ENCODE measurements at places on chromosomes 3 and 15. TPM values are rescaled to one million over a fixed set of nuclear protein-coding genes. Genes with fewer than 3 reads are reported as not detected.

Gene HYAL1
- 0.44 TPM for total RNA-seq

Gene OCA2
- total RNA-seq, result not detected

Gene THSD4
- not detected for total RNA-seq

Gene CALML4
- 2.4 TPM for total RNA-seq

Gene ZNF660
- total RNA-seq, result 0.20 TPM

Gene VGLL3
- 0.17 TPM for total RNA-seq

Gene LINGO1
- not detected for total RNA-seq

Gene SMCO1
- total RNA-seq, result not detected

Gene IFT122
- total RNA-seq, result 22.8 TPM

Gene TRH
- not detected for total RNA-seq

DNA sequence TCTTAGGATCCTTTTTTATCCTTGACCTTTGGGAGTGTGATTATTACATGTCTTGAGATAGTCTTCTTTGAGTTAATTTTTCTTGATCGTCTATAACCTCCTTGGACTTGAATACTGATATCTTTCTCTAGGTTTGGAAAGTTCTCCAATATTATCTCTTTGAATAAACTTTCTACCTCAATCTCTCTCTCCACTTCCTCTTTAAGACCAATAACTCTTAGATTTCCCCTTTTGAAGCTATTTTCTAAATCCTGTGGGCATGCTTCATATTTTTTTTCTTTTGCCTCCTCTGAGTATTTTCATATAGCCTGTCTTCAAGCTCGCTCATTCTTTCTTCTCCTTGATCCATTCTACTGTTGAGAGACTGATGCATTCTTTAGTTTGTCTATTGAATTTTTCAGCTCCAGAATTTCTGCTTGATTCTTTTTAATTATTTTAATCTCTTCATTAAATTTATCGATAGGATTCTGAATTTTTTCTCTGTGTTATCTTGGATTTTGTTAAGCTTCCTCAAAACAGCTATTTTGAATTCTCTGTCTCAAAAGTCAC is 12.1 kb downstream of the USF3 start:
- H3K4me3 ChIP-seq, result no peak overlapping the region
- no peaks in the 10 kb centered on the region for H3K27me3 ChIP-seq
- H3K27ac ChIP-seq, result no peak overlapping the region
- DNase-seq, result no peak
- peaks cover 4% of the 10 kb centered on the region for H3K4me1 ChIP-seq
- H3K36me3 ChIP-seq, result no peaks in the 10 kb centered on the region

- no peaks in the 10 kb centered on the region for H3K36me3 ChIP-seq
- no peaks in the 10 kb centered on the region for H3K27me3 ChIP-seq
- no peak for DNase-seq
- no peak overlapping the region for H3K27ac ChIP-seq
Measured at GRCh38 chr15:36977659-36978058, 122.7 kb downstream of the MEIS2 start.

GRCh38 chr3:79885407-79885806 is 117.6 kb upstream of the ROBO1 start:
- no peaks in the 10 kb centered on the region for H3K4me1 ChIP-seq
- DNase-seq, result no peak
- no peaks in the 10 kb centered on the region for H3K36me3 ChIP-seq
- H3K4me3 ChIP-seq, result no peak overlapping the region
- H3K27ac ChIP-seq, result no peak overlapping the region

DNA sequence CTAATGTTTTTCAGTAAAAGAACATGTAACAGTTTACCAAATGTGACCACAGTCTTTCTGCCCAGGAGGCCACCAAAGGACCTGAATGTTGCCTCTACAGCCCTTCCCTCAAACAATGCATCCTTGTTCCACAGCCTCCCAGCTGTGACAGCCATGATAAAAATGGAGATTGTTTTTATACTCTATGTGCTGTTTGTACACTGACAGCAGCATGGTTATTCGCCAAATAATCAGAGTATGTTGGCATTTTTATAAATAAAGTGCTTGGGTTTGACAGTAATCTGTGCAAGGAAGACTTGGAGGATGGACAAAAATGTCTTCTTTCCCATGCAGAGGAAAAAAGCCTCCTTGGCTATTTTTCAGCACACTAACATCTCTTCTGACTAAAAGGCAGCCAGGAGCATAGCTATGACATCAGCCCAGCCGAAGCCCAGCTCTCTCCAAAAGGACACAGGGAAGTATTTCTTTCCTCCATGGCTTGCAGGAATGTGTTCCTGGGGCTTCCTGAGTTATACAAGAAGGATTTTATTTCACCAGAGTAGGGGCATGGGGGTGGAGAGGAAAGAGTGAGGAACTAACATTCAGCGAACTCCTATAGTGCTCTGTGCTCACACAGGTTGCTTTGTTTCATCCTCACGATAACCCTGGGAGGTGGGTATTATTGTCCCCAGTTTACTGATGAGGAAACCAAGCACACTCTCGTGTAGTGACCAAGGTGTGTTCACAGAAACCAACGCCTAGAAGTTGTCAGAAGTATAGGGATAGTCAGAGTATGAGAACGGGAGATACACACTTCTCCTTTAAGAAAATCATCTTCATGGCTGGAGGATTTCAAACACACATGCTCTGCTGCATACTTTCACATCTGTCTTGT is 339.7 kb downstream of the MECOM start:
- no peak for DNase-seq
- no peak overlapping the region for H3K27ac ChIP-seq
- no peaks in the 10 kb centered on the region for H3K36me3 ChIP-seq
- H3K4me1 ChIP-seq, result no peaks in the 10 kb centered on the region

DNA sequence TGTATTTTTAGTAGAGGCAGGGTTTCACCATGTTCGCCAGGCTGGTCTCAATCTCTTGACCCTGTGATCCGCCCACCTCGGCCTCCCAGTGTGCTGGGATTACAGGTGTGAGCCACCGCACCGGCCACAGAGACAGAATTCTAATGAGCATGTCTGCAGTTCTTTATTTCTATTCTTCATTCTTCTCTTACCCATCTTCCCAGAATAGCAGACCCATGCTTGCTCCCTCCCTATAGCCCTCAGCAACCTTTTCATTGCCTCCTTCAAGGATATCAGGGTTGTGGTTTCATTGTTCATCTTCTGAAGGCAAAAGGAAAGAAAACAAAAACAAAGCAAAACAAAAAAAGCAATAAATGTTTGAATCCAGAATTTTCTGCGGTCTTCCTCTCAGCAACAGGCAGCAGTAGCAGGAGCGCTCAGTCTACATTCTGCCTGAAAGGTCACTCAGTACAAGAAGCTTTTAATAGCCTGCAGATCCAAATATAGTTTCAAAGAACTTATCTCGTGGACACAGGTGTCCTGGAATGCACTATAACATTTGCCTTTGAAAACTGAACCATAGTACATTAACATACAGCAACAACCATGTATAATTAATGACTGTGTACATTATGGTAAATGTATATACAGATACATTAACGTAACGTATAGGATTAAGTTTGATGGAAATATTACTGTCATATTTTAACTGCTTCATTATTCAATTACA is at the start of gene SMCO1:
SMCO1 (minus strand) TSS at position 434 of the 709 bp plus-strand sequence; CDS start at position 297, 137 bp downstream.
- H3K27me3 ChIP-seq, result no peaks in the 10 kb centered on the region
- no peak within 1 kb of the TSS for H3K4me3 ChIP-seq
- no peaks in the 10 kb centered on the region for H3K36me3 ChIP-seq

DNA sequence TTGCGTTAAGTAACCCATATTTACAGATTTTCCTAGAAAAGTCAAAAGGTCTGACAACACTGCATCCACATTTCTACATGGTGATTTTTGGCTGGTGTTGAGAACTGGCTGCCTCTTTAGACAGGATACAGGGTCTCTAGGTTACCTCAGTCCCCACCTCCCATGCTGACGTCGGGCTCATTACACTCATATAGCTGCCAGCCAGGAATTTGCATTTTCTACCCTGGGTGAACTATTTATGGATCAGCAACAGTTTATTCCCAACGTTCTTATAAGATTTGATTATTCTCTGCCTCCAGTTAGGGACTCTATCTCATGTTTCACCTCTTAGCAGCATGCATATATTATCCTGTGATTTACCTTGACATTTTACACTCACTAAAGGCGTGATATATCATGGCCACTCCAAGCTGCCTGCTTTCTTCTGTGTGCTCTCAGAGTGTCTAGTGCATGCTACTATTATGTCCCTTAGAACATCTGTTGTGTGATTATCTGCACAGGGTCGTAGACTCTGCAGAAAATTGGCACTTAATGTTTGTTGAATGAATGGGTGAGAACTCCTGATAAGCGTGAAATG is 49.0 kb downstream of the CLDN11 start:
- H3K27ac ChIP-seq, result no peak overlapping the region
- H3K27me3 ChIP-seq, result peaks cover 64% of the 10 kb centered on the region
- no peak overlapping the region for H3K4me3 ChIP-seq
- peaks cover 3% of the 10 kb centered on the region for H3K4me1 ChIP-seq
- no peak for DNase-seq

GRCh38 chr15:35289024-35289617 is 204.0 kb upstream of the NANOGP8 start:
- peaks cover 4% of the 10 kb centered on the region for H3K27me3 ChIP-seq
- H3K27ac ChIP-seq, result peak overlapping the region; percentile 53
- H3K36me3 ChIP-seq, result no peaks in the 10 kb centered on the region
- no peaks in the 10 kb centered on the region for H3K4me1 ChIP-seq
- H3K4me3 ChIP-seq, result no peak overlapping the region

- H3K27ac ChIP-seq, result no peak overlapping the region
- H3K27me3 ChIP-seq, result peaks cover 55% of the 10 kb centered on the region
- peaks cover 4% of the 10 kb centered on the region for H3K36me3 ChIP-seq
- H3K4me1 ChIP-seq, result peaks cover 8% of the 10 kb centered on the region
- no peak for DNase-seq
Measured at GRCh38 chr3:141055136-141055535, 4.0 kb downstream of the SPSB4 start.

GRCh38 chr3:82030916-82031315 is 269.5 kb upstream of the GBE1 start:
- H3K27me3 ChIP-seq, result no peaks in the 10 kb centered on the region
- H3K36me3 ChIP-seq, result no peaks in the 10 kb centered on the region
- H3K27ac ChIP-seq, result no peak overlapping the region
- H3K4me1 ChIP-seq, result no peaks in the 10 kb centered on the region

- H3K27ac ChIP-seq, result no peak overlapping the region
- H3K4me3 ChIP-seq, result no peak overlapping the region
- no peaks in the 10 kb centered on the region for H3K4me1 ChIP-seq
- H3K27me3 ChIP-seq, result peaks cover 8% of the 10 kb centered on the region
- H3K36me3 ChIP-seq, result peaks cover 6% of the 10 kb centered on the region
Measured at GRCh38 chr3:66609660-66610561, 109.1 kb upstream of the LRIG1 start.

DNA sequence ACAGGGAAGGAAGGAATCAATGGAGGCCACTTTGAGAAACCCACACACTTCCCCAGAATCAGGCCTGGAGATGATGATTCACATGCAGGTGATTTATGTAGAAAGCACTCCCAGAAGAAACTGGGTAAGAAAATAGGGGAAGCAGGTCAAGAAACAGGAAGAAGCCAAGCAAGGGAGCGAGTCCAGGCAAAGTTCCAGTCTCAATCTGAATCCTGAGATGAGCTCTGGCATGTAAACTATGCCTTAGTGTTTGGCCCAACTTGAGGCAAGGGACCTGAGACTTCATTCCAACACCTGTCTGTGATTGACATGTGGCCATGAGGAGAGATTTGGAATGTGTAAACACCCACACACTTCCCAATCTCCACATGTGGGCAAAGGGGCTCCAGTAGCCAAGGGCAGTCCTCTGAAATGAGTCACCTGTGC is 61.6 kb upstream of the CTNNB1 start:
- no peaks in the 10 kb centered on the region for H3K36me3 ChIP-seq
- no peak overlapping the region for H3K4me3 ChIP-seq
- peaks cover 20% of the 10 kb centered on the region for H3K4me1 ChIP-seq
- H3K27me3 ChIP-seq, result no peaks in the 10 kb centered on the region
- H3K27ac ChIP-seq, result no peak overlapping the region

DNA sequence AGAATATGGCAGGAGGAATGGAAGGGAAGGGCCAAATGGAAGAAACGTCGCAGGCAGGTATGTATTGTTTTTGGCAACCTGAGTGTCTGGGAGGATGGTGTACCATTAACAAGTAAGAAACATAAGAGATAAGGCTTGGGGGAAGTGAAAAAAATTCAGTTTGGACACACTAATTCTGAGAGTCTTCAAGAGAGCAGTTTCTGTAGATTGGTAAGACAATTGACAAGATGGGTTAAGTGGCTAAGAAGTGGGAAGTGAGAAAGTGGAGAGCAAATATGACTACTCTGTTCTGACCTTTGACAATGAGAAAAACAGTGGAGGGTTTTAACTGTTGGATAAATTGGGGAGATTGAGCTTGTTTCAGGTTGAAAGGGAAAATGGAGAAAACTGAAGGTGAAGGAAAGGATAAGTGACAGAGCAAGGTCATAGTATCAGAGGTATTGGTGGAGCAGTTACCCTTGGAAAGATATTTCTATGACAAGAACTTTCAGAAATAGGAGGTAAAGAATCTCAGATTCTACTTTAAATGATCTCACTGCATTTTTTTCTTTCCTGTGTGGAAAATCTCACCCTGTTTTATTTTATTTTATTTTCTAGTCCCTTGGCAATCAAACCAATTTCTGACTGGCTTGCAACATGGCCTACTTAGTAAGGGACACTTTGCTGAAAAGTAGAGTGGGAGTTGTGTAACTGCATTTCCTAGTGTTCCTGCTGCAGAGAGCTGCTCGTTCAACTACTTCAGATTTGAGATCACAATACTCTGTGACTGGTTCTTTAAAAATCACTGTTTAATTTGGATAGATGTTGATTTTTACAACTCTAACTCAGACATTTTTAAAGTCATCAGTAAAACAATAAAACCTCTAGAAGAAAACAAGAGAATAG is 23.1 kb upstream of the GABPB1 start:
- no peaks in the 10 kb centered on the region for H3K27me3 ChIP-seq
- H3K36me3 ChIP-seq, result no peaks in the 10 kb centered on the region
- no peak overlapping the region for H3K27ac ChIP-seq
- H3K4me1 ChIP-seq, result no peaks in the 10 kb centered on the region

DNA sequence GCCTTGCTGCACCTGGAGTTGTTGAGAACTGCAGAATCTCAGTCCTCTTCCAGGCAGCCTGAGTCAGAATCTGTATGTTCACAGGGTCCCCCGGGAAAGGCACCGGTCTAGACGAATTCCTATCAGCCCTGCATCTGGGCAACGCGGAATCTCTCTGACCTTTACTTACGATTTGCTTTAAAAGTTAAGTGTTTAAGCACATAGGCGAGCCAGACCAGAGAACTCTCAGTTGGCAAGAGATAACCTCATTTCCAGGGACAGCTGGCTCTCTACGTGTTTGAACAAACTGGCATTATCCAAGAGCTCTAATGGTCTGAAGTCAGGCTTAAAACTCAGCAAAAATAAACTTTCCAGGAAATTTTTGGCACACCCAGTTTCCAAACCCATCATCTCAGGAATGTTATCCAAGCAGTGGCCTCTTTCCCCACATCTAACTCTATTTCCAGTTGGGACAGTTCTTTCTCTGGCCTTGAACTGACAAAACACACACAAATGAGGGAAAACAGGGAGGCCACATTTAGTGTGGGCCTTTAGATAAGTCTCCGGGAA is 53.4 kb downstream of the HES1 start:
- peaks cover 5% of the 10 kb centered on the region for H3K27me3 ChIP-seq
- peaks cover 13% of the 10 kb centered on the region for H3K4me1 ChIP-seq
- H3K27ac ChIP-seq, result no peak overlapping the region

All from T-helper 17 cell (primary cell).